ENCODE measurements at places on chromosomes 13 and 19. TPM values are rescaled to one million over a fixed set of nuclear protein-coding genes. Genes with fewer than 3 reads are reported as not detected.

GRCh38 chr19:13783565-13784500 is 9.6 kb downstream of the C19orf53 start:
- DNase-seq = peak; percentile 28

- no peak for DNase-seq
These were observed 371.2 kb upstream of the NBEA start for GRCh38 chr13:34570698-34571353.

DNA sequence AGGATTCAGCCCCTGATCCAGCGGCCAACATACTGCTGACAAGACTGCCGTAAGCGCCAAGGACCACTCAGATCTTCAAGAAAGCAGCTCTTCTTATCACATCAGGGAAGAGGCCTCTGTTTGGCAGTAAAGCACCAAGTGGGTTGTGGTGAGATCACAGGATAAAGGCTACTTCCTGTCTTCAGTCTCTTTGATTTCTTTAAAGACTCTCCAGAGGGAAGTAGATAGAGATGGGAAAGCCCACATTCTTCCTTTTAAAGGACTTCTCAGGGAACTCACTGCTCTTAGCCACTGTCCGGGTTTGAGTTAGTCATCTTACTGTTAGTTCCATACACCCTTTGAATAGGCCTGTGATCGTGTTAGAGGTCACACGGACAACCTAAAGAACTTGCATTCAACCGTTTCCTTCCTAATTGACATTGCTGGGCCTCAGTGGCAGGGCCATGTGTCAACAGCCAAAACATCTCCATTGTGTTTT is 47.2 kb upstream of the POMP start:
- no peak for DNase-seq

GRCh38 chr13:27997904-27998522 is 9.5 kb upstream of the URAD start:
- peak; percentile 22 for DNase-seq

GRCh38 chr13:53460796-53461195 is 432.2 kb downstream of the OLFM4 start:
- DNase-seq = no peak

DNA sequence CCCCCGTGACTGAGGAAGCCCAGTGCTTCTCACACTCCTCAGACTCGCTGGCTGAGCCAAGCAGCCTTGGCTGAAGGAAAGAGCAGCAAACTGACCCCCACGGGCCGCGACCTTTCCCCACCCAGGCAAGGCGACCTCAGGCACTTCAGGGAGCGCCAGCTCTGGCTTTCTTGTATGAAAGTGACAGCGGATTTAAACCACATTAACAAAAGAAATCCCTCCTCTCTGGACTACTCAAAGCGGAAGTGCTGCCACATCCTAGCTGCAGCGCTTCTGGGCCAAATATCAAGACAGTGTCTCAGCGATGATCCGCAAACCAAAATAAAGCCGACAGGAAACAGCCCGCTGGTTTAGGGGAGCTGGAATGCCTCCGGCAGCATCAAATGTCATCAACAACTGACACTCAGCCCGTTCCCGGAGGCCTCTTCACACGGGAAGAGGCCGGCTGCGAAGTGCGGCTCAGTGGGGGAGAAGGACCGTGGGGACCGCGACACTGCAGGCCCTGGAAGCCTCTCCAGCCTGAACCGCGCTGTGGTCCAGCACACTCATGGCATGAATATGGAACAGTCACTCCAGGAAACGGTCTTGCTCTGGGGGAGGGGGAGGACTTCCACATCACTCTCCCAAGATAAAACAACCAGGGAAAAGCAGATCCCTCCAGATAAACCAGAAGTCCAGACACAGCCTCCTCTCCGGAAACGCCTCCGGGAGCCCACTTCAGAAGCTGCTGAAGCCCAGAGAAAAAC is 1.4 kb downstream of the RASA3 start:
- DNase-seq = peak; percentile 82

Gene CEACAM16
- total RNA-seq = not detected

Gene EDNRB
- 86.3 TPM for total RNA-seq

Data from dermis microvascular lymphatic vessel endothelial cell (primary cell).